ENCODE measurements at places on chromosomes 3 and 15.

DNA sequence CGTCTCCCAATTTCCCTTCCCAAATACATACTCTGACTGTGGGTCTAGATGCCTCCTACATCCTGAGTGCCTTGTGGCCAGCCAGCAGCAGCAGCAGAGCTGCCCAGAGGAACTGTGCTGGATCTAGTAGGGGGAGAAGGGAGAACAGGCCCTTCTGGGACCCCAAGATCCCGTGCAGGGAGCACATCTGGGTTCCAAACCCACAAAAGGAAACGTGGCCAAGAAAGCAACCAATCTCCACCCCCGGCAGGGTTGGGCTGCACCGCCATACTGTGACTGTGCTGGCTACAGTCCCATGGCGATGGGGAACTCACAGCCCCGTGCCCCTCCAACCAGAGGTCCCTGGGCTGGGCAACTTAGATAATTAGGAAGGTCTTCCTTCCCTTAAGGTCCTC lies 86.3 kb downstream of the PPCDC start:
- no peak overlapping the region for H3K27ac ChIP-seq
- H3K27me3 ChIP-seq = peaks cover 32% of the 10 kb centered on the region
- H3K36me3 ChIP-seq = peaks cover 2% of the 10 kb centered on the region
- no peak overlapping the region for H3K4me3 ChIP-seq
- DNase-seq = no peak

DNA sequence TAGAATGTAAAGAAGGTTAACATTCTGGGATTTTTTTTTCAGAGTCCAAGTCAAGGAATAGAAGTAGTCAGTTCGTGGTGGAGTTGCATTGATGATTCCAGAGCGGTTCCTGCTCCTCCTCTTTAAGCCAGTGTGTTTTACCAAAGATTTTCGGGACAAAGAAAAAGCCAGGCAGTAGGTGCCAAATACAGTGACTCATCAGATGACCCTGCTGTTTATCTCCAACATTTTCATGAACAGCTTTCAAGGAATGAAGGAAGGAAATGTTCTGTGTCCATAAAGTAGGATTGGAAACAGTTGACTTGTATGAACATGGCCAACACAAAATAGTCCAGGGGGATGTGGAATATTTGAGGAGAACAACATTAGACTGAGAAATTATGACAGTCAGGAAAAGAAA lies 142.4 kb upstream of the TMC3 start:
- H3K4me1 ChIP-seq = no peaks in the 10 kb centered on the region
- no peaks in the 10 kb centered on the region for H3K36me3 ChIP-seq
- DNase-seq = no peak
- H3K27me3 ChIP-seq = peaks cover 16% of the 10 kb centered on the region
- no peak overlapping the region for H3K27ac ChIP-seq

DNA sequence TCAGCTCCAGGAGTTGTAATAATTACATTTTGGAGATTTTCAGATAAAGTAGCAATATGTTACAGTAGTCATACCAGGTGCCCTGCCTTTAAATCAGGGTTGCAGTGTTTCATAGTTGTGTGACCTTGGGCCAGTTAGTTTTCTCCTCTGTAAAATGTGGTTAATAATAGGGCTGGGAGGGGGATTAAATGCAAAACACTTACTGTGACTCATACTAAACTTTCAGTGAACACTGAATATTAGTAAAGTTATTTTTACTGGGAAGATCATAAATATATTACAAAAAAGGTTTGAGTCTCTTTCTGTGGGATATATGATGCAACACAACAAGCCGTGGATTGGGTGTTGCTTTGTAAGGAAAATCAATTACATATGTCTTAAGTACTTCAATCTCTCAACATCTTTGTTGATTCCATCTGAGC lies 1.1 kb upstream of the EBLN2 start:
- H3K4me1 ChIP-seq = peaks cover 18% of the 10 kb centered on the region
- peaks cover 74% of the 10 kb centered on the region for H3K36me3 ChIP-seq
- no peak overlapping the region for H3K27ac ChIP-seq
- no peaks in the 10 kb centered on the region for H3K27me3 ChIP-seq

DNA sequence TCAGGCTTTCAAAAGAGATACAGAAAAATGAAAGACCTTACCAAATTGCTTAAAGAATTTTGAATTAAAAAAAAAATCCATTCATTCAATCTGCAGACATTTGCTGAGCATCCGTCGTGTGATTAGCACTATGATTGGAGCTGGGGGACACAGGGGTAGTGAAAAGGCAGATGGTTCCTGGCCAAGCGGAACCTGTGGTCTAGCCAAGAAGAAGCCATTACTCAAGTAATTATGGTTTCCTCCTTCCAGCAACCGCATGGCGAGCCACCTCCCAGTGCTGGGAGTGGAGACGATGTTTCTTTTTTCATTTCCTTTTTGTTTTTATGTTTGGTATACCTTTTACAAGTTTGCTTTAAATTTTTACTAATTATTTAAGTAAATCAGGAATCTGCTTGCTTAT lies 140.2 kb downstream of the CACNA2D3 start:
- H3K27me3 ChIP-seq = peaks cover 28% of the 10 kb centered on the region
- DNase-seq = no peak
- H3K36me3 ChIP-seq = no peaks in the 10 kb centered on the region
- H3K27ac ChIP-seq = no peak overlapping the region

GRCh38 chr3:58524326-58524888 lies 12.6 kb downstream of the ACOX2 start:
- no peak overlapping the region for H3K4me3 ChIP-seq
- H3K36me3 ChIP-seq = no peaks in the 10 kb centered on the region
- no peaks in the 10 kb centered on the region for H3K27me3 ChIP-seq
- DNase-seq = no peak
- H3K27ac ChIP-seq = no peak overlapping the region

DNA sequence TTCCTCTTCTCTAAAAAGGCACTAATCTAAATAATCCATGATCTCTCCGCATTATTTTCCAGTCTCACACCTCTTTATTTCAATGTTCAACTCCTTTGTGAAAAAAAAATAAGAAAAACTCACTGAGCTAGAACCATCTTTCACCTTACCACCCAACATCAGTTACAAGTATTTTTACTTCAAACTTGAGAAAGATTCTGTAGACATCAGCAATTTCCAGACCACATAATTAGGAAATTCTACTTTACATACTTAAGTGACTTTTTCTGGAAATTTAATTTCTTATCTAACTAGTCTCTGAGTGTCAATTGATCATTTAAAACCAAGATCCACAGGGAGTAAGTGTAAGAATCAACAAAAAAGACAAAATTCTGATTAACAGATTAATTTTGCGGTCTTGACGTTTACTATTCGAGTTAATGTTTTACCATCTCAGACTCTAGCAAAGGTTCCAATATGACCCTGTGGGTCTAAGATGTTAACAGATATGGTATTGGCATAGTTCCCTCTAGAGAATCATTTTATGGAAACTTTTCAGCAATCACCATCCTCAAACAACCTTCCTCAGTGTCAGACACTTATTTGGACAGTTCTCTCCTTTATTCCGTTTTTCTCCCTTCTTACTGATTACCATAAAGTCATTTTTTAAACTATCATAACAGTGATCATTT lies 5.1 kb downstream of the ATP13A3 start:
- no peaks in the 10 kb centered on the region for H3K27me3 ChIP-seq
- DNase-seq = no peak
- H3K4me1 ChIP-seq = peaks cover 56% of the 10 kb centered on the region

DNA sequence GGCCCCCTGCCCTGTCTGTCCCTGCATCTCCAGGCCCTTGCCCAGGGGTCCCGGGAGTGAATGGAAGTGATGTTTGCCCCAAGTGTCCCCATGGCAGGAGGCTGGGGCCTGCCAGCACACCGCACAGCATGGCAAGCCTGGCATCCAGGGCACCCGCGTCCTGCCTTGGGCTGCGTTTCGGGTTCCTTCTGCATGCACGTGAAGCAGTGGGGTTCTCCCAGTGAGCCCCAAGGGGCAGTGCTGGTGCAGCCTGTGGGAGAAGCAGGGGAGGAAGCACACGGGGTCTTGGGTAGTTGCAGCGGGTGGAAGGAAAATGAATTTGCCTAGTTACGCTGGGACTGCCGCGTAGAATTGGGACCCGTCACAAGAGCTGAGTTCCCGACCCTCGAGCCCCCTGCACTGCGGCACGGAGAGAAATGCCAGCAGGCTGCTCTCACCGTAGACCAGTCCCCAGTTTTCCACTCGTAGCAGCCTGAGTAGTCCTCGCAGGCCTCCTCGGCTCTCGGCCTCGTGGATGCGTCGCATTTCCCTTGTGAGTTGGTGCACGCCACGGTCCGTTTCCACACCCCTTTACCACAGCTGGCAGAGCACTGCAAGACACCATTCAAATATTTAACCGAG lies 259.5 kb upstream of the LYSMD4 start:
- peaks cover 31% of the 10 kb centered on the region for H3K36me3 ChIP-seq
- peak; percentile 9 for DNase-seq
- H3K4me3 ChIP-seq = no peak overlapping the region
- H3K27ac ChIP-seq = no peak overlapping the region
- no peaks in the 10 kb centered on the region for H3K27me3 ChIP-seq

DNA sequence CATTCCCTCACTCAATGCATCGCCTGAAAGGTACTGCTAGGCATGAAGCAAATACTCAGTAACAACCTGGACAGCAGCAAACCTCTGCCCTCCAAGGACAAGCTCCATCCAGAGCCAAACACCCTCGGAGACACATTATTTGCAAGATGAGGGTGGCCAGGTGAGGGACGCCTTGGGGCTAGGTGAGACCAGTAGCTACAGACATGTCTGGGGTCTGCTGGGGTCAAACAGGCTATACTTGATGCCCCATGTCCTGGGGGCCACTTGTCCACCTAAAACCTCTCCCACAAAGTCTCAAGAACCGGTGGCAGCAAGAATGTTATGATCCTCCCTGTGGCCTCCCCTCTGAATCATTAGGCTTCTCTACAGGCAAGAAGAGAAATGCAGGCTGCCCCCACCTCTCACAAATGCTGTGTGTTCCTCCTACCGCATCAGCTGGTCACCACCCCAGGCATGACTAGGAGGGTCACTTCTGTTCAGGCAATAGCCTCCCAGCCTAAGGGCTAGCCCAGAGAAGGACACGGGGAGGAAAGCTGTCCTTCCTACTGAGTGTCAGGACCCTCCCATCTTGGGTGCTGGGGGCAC lies 54.3 kb downstream of the TBC1D2B start:
- peaks cover 88% of the 10 kb centered on the region for H3K36me3 ChIP-seq
- DNase-seq = no peak
- peak overlapping the region; percentile 0 for H3K27ac ChIP-seq
- H3K4me1 ChIP-seq = peaks cover 17% of the 10 kb centered on the region
- no peak overlapping the region for H3K4me3 ChIP-seq

- no peaks in the 10 kb centered on the region for H3K27me3 ChIP-seq
- H3K4me3 ChIP-seq = no peak overlapping the region
- H3K27ac ChIP-seq = no peak overlapping the region
- no peak for DNase-seq
- H3K4me1 ChIP-seq = no peaks in the 10 kb centered on the region
Observed at GRCh38 chr3:77815467-77815866, 775.6 kb downstream of the ROBO2 start.

- no peak overlapping the region for H3K27ac ChIP-seq
- no peak overlapping the region for H3K4me3 ChIP-seq
- H3K36me3 ChIP-seq = no peaks in the 10 kb centered on the region
- H3K27me3 ChIP-seq = peaks cover 37% of the 10 kb centered on the region
Observed at GRCh38 chr3:61568127-61568526, 6.8 kb downstream of the PTPRG start.

GRCh38 chr3:15685927-15686326 lies 84.4 kb downstream of the BTD start:
- DNase-seq = no peak
- H3K4me1 ChIP-seq = no peaks in the 10 kb centered on the region
- no peak overlapping the region for H3K4me3 ChIP-seq
- peaks cover 80% of the 10 kb centered on the region for H3K36me3 ChIP-seq
- H3K27me3 ChIP-seq = no peaks in the 10 kb centered on the region

DNA sequence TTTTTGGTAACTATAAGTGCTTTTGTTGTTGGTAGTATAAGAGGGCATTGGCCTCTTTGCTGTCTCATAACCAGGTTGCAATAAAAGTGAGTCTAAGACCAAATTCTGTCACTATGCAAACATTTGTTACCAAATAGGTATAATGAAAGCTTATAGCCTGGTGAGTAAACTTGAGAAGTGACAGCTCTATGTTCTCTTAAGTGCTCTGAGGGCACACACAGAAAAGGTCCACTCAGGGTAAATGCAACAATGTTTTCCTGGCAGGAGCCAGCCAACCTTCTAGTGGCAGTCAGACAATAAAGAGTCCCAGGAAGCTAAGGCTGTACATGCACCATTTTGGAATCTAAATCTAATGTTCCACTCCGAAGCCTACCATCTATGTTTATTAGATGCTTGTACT lies 262.1 kb upstream of the TGFBR2 start:
- H3K27ac ChIP-seq = no peak overlapping the region
- H3K36me3 ChIP-seq = no peaks in the 10 kb centered on the region
- DNase-seq = no peak
- no peaks in the 10 kb centered on the region for H3K27me3 ChIP-seq
- H3K4me3 ChIP-seq = no peak overlapping the region

Data from activated T-cell treated with anti-CD3 and anti-CD28 coated beads, Interleukin-2, amount 50 U/mL, for 24 hours (primary cell).